ENCODE measurements at places on chromosomes 2 and 18.

DNA sequence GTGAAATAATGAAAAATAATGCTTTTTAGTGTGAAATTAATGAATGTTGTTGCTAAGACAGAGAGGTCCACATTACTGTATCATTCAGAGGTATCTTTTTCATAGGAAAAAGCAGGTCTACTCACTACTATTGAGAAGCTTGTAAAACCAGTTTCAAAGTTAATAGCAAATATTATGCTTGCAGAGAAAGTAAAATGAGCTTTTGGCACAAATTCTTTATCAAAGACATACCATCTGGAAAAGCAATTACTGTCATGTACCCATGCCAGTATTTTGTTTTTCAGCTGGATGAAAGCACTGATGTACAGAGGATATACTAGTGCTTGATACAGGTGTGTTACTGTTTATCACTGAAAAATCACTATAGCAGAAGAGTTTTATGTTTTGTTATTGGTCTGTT is 77.5 kb downstream of the NCOA1 start:
- no peak for DNase-seq

GRCh38 chr18:8468921-8469335 is 140.3 kb upstream of the RAB12 start:
- DNase-seq: no peak

GRCh38 chr18:77457681-77458080 is 208.0 kb downstream of the GALR1 start:
- DNase-seq: no peak

DNA sequence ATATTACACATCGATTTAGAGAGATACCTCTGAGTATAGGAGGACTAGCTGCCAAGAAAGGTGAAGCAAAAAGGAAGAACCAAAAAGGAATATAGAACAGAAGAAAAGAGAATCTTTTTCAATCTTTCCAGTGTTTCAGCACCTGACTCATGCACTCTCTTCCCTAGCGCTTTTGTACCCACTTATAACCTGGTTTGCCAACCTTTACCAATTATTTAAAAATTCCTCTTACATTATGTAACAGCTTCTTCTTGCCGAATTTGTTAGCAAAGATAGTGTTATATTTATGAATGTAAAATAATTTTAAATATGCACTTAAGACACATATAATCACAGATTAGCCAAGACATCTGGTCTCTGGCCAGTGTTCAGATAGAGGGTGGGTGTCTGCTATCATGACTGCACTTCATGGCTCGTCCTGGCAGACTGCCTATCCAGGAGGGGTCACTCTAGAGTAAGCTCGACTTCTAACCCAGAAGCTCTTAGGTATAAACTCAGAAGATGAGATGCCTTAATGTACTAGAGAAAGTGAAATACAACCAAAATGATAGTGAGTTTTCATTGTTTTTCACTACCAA is 122.9 kb downstream of the ATAD2B start:
- DNase-seq: no peak

GRCh38 chr2:24754985-24755705 is 38.0 kb downstream of the PTRHD1 start:
- no peak for DNase-seq

- no peak for DNase-seq
These were observed 29.2 kb downstream of the AKAIN1 start for GRCh38 chr18:5167831-5168230.

DNA sequence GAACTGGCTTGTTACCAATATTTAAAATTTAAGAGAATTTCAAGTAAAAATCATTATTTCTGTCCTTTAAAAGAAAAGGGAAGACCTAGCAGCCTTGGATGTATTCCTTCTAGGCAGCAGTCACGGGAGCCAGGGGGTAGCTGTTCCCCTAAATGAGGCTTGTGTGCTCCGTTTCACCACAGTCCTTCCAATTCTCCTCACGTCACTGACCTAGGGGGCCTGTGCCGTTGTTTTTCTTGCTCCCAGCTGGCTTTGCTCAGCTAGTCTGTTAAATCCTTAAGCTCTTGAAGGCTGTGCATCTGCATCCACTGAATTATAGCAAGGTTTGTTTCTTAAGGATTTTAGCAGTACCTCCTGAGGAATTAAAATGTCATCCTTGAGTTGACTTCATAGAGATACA is 9.9 kb downstream of the KLHL23 start:
- DNase-seq: no peak
